ENCODE measurements at places on chromosomes 12 and 14.
A peak's percentile ranks its signal among the peaks of the same experiment; 100 is the strongest.

- no peak for DNase-seq
Measured at GRCh38 chr14:63204407-63205043, at the start of gene RHOJ. Gene RHOJ, plus strand, starts transcription at chr14:63204443. Its CDS starts 427 bp downstream, at chr14:63204870.

- no peak for DNase-seq
Measured at GRCh38 chr12:6307529-6307928, 3.0 kb upstream of the PLEKHG6 start.

- no peak for DNase-seq
Measured at GRCh38 chr12:31773867-31774266, 45.0 kb upstream of the AMN1 start.

DNA sequence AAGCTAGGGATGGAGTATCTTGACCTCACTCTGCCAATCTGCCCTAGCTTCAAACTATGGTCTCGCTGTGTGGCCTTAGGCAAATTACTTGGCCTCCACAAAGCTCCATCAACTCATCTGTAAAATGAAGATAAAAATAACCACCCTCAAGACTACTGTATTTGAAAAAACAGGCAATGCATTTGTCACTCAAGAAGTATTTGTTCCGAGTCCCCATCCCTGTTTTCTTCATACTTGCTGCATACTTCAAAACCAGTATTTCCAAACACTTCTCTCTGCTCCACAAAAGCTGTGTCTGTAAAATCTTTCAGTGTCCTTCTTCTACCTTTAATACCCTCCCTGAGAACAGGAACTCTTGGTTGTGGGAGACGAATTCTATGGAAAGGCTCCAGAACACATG is 47.9 kb downstream of the GTF2A1 start:
- DNase-seq: no peak

DNA sequence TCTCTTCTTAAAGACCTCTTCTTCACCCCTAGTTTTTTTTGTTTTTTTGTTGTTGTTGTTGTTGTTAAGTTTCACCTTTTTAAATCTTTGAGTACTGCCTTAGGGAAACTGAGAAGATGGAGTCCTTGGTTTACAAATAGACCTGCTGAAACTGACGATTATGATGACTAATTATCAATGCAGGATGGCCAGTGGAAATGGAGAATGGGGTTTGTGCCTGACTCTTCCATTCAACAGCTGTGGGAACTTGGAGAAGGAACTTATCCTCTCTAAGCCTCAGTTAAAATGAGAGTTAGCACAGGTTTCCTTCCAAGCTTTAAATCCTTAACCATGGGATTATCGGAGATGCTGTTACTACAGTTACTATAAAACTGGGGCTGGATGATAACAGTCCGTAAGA is 66.7 kb upstream of the PNMA1 start:
- DNase-seq: no peak

- peak; percentile 44 for DNase-seq
Measured at GRCh38 chr14:65414961-65415589, 2.5 kb downstream of the FUT8 start.

DNA sequence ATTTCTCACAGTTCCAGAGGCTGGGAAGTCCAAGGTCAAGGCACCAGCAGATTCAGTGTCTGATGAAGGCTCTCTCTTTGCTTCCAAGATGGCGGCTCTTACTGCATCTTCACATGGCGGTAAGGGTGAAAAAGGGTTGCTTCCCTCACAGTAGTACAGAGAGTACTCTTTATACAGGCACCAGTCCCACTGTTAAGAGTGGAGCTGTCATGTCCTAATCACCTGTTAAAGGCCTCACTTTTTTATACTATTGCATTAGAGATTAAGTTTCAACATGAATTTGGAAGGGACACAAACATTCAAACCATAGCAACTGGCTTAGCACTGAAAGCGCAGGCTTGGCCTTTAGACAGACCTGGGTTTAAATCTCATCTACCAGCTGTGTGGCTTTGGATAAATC is 50.0 kb upstream of the TCL1A start:
- no peak for DNase-seq

DNA sequence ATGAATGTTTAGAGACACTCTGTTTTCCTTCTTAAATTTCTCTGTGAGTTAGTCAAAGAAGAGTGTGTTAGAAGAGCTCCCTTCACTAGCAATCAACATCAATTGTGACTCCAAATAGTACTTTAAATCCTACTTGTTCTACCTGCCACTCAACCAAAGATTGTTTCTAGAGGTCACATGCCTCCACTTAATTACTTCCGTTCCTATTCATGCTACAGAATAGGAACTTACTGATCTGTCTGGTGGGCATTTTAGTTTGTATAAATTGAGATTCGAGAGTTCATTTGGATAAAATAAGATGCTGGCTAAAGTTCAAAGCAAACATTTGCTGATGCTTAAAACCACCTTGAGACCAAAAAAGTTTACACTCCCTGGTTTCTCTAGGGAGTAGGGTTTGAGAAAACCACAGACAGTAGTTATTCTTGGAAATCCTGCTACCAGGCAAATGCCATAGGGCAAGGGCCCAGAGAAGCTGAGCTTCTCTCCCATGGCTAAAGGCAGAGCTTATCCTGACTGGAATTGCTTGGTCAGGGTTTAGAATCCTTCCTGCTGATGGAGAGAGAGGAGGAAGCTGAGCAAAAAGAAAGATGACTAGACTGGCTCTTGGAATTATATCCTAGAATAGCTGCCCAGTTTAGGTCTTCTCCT is 389.6 kb upstream of the ATP2B1 start:
- no peak for DNase-seq

- DNase-seq: no peak
Measured at GRCh38 chr14:99675951-99676350, 8.1 kb upstream of the CYP46A1 start.

DNA sequence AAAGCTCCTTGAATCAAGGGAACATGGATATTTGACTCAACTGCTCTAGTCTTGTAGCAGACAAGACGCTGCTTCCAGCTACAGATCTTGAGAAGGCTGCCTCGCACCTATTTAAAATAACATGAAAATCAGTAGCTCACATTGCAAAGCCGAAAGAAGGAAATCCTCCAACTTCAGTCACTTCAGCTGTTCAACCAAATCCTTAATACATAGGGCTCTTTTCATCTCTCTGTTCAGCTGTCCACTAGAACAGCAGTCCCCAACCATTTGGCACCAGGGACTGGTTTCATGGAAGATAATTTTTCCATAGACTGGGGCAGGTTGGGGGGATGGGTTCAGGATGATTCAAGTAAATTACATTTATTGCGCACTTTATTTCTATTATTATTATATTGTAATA is 1116.0 kb upstream of the TMEM132C start:
- DNase-seq: no peak

GRCh38 chr14:92460916-92461579 is 52.5 kb upstream of the RIN3 start:
- no peak for DNase-seq

GRCh38 chr14:94173885-94174603 is at the start of gene PPP4R4:
Gene PPP4R4, plus strand, starts transcription at chr14:94174322. Its CDS starts 144 bp downstream, at chr14:94174466.
- peak; percentile 88 for DNase-seq

GRCh38 chr12:122411537-122411936 is 10.9 kb downstream of the CLIP1 start:
- DNase-seq: no peak

DNA sequence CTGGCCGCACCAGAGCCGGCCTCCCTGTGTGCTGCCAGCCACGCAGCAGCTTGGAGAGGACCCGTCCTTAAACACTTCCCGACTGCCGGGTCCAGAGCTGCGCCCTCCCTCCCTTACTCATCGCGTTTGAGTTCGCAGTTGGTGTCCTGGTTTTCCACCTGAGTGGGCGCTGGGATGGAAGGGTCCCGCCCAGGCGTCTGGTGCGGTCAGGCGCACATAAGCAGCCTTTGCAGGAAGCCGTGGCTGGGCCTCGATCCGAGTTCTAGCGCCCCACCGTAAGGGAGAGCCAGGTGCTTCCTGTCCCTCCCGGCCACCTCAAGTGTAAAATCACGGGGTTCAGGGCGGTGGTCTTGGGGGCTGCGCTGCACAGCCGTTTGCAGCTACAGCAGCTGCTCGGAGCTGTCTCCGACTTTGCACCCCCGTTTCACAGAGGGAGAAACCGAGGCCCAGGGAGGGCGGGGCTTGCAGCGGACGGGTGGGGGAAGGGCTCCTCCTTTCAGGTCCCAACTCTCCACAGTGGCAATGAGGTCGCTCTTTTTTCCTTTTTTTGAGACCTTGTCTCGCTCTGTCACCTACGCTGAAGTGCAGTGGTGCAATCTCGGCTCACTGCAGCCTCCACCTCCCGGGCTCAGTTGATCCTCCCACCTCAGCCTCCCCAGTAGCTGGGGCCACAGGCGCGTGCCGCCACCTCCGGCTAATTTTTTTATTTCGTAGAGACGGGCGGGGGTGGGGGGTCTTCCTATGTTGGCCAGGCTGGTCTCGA is 51.3 kb downstream of the LRCOL1 start:
- DNase-seq: no peak

- no peak for DNase-seq
Measured at GRCh38 chr14:90111895-90112534, 50.2 kb downstream of the KCNK13 start.

DNA sequence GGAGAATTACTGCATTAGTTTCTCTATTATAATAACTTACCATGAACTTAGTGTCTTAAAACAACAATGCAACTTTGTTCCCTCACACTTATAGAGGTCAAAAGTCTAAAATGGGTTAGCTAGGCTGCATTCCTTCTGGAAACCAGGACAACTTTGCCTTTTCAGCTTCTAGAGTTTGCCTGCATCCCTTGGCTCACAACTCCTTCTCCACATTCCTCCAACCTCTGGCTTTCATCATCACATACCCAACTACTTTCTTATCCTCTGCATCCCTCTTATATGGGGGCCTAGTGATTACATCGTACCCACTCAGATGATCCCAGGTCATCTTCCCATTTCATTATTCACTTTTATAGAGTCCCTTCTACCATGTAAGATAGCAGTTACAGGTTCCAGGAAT is 251.1 kb downstream of the C12orf50 start:
- DNase-seq: no peak

- DNase-seq: no peak
Measured at GRCh38 chr12:116582610-116583009, 23.4 kb downstream of the MAP1LC3B2 start.

- no peak for DNase-seq
Measured at GRCh38 chr14:68661226-68662225, 131.3 kb downstream of the ZFP36L1 start.

- DNase-seq: peak; percentile 69
Measured at GRCh38 chr12:76020281-76020680, 11.3 kb downstream of the PHLDA1 start.

DNA sequence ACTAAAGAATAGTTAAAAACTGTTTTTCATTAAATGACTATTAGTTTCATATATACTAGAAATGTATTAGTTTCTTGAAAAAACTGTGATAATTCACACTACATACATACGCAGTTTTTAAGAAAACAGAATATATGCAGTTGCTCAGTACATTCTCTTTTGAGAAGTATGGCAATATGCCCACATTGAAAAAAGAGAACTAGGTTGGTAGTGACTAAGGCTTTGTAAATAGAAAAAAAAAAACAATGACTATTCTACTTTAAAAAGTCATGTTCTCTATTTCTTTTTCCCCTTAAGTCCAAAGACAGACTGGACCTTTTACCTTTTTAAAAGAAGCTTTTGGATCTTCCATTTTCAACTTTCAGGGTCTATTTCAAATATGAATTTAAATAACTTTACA is 25.0 kb downstream of the SNX6 start:
- no peak for DNase-seq

DNA sequence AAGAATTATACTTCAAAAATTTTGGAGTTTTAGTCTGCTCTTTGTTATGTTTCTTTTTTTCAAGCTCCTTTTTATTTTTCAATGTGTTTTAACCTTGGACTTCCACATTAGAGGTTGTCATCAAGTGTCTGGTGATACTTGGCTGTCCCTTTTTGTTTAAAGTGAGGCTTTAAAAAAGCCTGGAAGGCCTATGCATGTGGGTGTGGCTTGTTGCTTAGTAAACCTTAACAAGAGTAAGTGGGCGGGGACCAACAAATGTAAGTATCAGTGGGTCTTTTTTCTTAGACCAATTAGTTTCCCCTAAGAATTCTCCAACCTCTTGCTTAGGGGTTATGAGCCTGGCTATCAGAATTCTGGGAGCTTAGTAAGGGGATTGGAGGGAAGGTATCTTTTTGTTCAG is 26.4 kb downstream of the HCFC2 start:
- no peak for DNase-seq

GRCh38 chr14:44168566-44168965 is 338.5 kb downstream of the FSCB start:
- DNase-seq: no peak
